ENCODE measurements at places on chromosomes 13 and 19. TPM values are rescaled to one million over a fixed set of nuclear protein-coding genes. Genes with fewer than 3 reads are reported as not detected.

DNA sequence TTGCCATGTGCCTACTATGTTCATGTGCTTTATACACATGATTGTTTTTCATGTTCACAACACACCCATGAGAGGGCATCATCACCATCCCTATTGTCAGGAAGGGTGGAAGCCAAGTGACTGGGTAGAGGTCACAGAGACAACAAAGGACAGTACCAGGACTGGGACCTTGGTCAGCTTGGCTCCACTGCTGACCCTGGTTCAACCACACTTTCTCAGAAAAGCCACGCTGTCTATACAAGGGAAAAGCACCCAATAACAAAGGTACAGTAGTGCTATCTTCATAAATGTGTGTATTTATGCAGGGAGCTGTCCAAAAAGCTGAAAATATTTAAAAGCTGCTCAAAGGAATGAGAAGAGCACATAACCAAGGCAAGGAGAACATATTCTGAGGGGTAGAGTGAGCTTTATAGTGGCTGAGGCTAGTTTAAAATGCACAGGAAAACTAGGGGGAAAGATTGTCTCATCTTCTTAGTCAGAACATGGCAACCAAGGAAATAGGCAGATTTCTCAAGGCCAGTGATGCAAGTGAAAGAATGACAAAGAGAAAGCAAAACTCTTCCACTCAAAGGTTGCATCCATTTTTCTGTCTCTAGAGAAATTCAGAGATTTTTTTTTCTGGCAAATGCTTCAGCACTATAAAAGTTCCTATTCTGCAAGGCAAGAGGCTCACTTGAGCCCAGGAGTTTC is 415.0 kb downstream of the FOXO1 start:
- DNase-seq, result no peak

The NLRP11 gene
- not detected for total RNA-seq

- DNase-seq, result no peak
Measured at GRCh38 chr19:21705393-21705792, 62.0 kb downstream of the ZNF100 start.

GRCh38 chr13:24215732-24216131 is 55.2 kb downstream of the SPATA13 start:
- no peak for DNase-seq

DNA sequence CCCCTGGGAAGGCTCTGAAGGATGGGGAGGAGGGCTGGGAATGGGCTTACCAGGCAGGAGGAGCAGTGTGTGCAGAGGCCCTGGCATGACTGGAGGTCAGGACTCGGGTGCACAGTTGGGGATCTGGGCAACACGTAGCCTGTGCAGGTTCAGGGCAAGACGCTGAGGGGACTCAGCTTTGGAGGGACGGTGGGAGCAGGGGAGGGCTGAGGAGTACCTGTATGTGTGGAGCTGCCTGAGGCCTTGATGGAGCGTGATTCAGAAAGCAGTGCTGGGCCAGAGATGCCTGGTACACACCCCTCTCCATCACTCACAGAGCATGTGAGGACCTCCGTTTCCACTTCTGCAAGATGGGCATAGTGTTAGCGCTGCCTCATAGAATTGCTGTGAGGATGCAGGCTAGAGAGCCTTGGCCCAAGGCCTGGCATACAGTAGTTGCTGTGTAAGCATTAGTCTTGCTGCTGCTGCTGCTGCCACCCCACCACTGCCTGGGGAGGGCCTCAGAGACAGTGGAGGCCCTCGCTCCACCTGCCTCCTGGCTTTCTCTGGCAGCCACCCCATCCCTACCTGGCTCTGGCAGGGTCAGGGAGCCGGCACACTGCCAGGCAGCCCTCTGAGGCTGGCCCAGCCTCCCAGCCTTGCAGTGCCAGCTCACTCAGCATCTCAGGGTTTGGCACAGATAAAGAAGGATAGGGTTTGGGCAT is 2.4 kb downstream of the PAK4 start:
- no peak for DNase-seq

DNA sequence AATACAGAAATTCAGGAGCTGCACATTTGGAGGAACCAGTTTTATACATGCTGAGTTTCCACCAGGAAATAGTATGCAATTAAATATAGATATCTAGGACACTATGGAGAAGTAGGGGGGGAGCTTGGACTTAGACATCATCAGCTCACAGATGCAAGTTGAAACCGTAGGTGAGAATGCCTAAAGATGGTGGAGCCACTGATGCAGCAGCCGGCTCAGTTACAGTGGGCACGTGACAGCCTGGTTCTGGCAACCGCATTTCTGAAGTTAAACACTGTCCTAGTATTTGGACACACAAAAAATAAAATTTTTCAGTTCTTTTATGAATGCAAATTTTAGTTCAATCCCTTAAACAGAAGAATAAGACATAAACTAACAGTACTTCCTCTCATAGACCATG is 91.5 kb upstream of the FRY start:
- DNase-seq, result no peak

GRCh38 chr13:47904241-47904640 is 96.8 kb downstream of the SUCLA2 start:
- no peak for DNase-seq

The RUBCNL gene
- 5.3 TPM for total RNA-seq

DNA sequence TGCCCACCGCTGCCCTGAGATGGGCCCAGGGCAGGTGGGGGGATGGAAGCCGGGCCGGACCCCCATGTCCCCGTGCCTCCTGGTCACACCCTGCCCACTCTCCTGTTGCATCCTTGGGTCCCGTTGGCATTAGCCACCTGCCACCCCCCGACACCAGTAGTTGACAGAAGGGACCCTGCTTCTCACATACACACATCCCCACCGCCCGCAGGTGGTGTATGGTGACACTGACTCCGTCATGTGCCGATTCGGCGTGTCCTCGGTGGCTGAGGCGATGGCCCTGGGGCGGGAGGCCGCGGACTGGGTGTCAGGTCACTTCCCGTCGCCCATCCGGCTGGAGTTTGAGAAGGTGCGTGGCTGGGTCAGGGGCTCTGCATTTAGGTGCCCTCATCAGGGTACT is 5.2 kb upstream of the SPIB start:
- no peak for DNase-seq

GRCh38 chr19:41968751-41969595 is 9.9 kb upstream of the RABAC1 start:
- no peak for DNase-seq

DNA sequence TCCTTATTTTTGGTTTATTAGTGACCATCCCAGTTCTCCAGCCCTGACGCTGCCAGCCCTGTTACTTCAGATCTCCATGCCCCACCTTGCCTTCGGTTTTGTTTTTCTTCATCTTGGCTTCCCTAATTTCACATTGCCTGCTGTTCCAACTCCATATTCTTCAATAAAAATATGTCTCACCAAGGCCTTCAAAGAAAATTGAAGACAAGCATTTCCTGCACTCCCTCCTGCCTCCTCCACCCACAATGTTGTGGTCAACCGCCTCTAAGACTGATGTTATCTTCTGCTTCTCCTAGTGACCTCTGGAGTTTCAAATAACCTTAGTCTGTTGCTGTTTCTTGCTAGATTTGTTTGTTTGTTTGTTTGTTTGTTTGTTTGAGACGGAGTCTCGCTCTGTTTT is 14.6 kb downstream of the PLD3 start:
- no peak for DNase-seq

All from posterior vena cava (tissue), 2 donors.